Glutamatergic neuron (in vitro differentiated cells): ENCODE measurements at places on chromosomes 6 and 20. TPM values are rescaled to one million over a fixed set of nuclear protein-coding genes. Genes with fewer than 3 reads are reported as not detected.

Gene EYS
- total RNA-seq = 13.2 TPM

DNA sequence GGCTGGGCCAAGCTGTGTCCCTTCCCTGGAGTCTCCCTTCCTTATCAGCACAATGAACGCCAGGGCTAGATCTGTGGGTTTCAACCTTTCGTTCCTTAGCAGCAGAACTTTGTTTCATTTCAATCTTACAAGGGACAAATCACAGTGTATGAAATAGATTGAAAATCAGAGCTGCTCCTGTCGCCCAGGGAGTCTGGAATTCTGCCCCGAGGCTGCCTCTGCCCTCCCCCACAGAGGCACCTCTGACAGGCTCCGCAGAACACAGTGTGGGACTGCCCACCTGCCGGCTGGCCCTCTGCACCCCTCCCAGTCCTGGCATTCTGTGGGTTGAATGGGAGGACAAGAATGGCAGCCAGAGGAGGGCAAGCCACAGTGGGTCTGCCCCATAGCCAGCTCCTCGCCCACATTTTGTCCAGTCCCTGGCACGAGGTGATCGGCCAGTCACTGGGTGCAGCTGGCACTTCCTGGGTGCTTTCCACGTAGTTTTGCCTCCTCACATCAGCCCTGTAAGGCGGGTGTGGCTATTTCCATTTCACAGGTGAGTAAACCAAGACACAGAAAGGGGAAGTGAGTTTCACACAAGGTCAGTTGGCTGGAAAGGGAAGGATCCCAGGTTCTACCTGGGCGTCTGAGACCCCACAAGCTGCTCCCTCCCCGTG is 26.1 kb downstream of the MANBAL start:
- DNase-seq = no peak

Gene EBF4
- 11.0 TPM for total RNA-seq

DNA sequence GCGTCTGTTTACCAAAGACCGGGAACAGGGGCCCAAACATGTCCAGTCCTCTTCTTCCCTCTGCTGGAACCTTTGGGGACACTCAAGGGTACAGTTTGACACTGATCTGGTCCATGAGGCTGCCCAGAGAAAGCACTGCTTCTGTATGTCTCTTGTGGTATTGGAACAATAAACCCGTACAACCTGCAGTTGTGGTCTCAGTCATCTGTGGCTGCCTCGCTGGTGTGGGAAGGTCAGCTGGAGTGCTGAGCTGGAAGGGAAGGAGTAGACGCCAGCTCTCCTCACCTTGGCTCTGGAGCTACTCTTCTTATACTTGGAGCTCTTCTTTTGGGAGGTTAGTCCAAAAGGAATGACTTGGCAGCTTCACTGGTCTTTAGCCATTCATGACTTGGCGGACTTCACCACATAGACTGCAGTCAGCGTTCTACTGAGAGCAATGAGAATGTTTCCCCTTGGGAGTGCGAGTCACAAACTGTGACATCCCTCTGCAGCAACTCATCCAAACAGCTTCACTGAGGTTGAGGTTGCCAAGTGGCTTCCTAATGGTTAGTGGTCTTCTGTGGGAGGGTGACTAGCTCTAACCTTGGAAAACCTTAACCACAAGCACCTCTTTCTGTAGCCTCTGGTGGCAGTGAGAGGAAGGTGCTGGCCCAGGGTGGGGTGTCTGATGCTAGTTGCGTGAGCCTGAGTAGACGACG is 81.2 kb downstream of the ASXL1 start:
- no peak for DNase-seq

Gene C20orf202
- total RNA-seq = not detected

DNA sequence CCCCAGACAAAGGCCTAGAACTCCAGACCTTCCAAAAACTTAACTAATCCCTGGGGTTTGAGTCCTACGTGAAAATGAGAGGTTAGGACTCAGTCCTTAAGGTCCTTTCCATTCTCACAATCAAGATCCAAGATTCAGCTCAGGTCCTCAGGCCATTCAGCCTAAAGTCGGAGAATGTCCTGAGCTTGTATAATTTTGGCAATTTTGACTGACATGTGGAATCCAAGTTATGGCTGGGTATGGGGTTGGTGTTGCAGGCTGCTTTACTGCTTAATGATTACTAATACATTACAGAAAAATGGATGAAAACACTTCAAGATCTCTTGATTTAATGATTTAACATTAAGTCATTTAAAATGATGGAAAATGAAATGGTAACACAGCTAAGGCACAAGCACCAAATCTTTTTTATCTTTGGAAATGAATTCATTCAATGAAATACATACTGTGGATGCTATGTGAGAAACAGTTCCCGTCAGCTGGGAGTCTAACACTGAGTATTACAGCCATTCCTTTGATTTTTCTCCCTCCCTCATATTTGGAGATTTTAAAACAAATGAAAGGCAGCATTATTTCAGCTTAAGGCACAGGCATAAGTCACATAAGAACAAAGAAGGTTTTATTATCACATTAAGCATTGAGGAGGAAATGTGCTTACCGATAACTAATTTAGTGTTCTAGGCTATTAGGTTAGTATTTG is 1.3 kb downstream of the ARHGAP18 start:
- DNase-seq = no peak

Gene TMEM200A
- 25.4 TPM for total RNA-seq

Gene SPTLC3
- not detected for total RNA-seq

Gene PRICKLE4
- 2.3 TPM for total RNA-seq

- DNase-seq = no peak
Observed at GRCh38 chr6:168152980-168153379, 74.0 kb upstream of the FRMD1 start.

- no peak for DNase-seq
Observed at GRCh38 chr6:26159357-26160273, 72.4 kb downstream of the HFE start.

- no peak for DNase-seq
Observed at GRCh38 chr20:61997372-61997771, 68.3 kb downstream of the TAF4 start.

Gene FUCA2
- total RNA-seq = 19.2 TPM

DNA sequence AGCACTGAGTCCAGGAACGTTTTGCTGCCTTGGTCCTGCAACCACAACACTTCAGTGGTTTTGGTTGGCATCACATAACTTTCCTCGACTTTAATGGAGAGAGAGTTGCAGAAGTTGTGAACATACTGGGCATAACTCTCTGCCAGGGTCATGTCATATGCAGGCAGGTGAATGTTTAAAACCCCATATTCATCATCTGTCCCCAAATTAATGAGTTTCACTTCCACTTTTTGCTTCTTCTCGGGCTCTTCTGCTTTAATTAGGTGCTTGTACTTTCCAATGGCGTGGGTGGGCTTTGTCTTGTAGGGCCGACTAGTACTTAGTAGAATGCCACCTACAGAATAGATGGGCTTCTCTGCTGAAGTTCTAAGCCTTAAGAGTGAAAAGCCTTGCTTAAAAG is 45.2 kb upstream of the TFAP2A start:
- no peak for DNase-seq

DNA sequence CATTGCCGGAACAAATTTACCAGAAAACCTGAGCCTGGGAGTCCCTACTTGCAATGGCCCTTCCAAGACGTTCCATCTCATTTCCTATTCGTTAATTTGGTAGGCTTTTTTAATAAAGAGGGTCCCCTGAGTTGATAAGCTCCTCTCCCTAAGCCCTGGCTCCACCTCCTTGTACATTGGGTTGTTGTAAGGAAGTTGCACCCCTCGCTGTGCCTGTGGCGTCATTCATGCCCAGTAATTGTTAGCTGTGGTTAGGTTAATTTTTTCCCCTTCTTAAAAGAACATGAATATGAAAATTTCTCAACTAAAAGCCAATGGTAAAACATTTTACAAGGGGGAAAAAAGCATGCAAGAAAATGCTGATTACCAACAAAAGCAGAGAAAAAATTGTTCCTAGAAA is 91.9 kb downstream of the SLC24A3 start:
- no peak for DNase-seq

Gene CST5
- not detected for total RNA-seq

- DNase-seq = no peak
Observed at GRCh38 chr6:148530976-148531375, 188.3 kb downstream of the SASH1 start.

- no peak for DNase-seq
Observed at GRCh38 chr6:137791281-137792159, 75.5 kb upstream of the TNFAIP3 start.

- no peak for DNase-seq
Observed at GRCh38 chr6:97160280-97160679, 122.7 kb downstream of the MMS22L start.

Gene PRR18
- not detected for total RNA-seq

DNA sequence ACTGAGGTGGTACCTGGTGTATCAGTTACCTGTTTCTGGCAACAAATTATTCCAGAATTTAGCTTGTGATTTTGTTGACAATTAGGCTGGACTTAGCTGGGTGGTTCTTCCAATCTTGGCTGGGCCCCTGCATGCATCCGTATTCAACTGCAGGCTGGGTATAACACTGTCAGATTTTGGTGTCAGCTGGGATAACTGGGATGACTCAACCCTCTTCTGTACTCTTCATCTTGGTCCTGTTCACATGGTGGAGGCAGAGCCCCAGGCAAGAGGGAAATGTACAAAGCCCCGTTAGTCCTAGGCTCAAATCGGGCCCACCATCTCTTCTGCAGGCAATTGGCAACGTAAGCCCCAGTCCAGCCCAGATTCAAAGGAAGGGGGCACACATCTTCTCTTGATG is 89.2 kb downstream of the PHACTR3 start:
- no peak for DNase-seq

Gene TNF
- not detected for total RNA-seq

GRCh38 chr20:41632896-41633295 is 14.7 kb upstream of the CHD6 start:
- DNase-seq = no peak

GRCh38 chr20:34713194-34713943 is 9.2 kb downstream of the TP53INP2 start:
- no peak for DNase-seq

DNA sequence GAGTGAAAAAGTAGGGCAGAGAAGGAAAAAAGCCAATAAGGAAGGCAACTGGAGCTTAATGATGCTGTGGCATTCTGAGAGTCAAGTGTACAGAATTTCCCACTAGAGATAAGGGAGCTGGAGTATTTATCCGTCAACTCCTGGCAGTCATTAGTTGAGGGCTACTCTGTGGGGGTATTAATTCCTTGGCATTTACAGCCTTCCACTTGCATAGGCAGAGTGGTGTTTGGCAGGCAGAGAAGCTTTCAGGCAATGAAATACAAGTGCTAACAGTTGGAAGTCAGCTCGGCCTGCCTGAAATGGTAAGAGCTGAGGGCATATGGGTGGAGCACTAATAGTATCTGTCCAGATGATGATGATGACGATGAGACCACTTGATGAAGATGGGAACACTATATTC is 207.3 kb upstream of the FLRT3 start:
- no peak for DNase-seq

- no peak for DNase-seq
Observed at GRCh38 chr6:90689172-90689571, 102.3 kb upstream of the MAP3K7 start.

DNA sequence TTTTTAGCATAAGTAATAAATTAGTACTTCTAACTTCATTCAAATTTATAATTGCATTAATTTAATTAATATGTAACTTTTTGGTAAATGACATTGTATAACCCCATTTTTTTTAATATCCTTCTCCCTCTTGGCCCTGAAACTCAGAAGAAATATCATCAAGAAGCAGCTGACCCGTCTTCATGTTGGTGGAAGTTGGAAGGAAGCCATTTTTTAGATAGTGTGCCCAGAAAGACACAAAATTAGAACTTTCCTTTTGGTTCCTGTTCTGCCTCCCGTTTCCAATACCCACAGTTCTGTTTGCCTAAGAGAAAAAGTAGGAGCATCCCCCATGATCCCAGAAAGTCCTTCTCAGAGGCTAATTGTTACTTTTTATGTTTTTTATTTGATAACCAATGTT is 65.5 kb downstream of the PLCB4 start:
- DNase-seq = no peak

Gene MYB
- 0.56 TPM for total RNA-seq

- no peak for DNase-seq
Observed at GRCh38 chr6:14517516-14518105, 400.0 kb downstream of the CD83 start.

Gene RNF144B
- total RNA-seq = not detected

Gene ACTL10
- 1.0 TPM for total RNA-seq

DNA sequence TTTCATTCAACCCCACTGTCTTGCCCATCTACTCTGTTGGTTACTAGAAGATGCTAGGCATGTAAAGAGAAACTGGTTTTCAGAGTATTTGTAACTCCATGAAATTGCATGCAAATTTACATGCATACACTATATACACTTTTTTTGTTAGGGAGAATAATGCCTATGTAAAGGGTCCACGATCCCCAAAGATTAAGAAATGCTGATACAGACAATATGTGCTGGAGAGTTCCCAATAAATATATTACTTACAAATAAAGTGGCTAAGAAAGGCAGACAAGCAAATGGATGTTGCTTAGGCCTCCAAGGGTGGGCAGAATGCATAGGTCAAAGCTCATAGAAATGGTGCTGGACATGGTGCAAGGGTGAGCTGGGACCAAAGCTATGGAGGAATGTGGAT is 109.6 kb upstream of the NHSL1 start:
- no peak for DNase-seq

- DNase-seq = no peak
Observed at GRCh38 chr20:19767070-19767469, 9.0 kb downstream of the RIN2 start.

GRCh38 chr20:38167851-38168760 is 3.0 kb upstream of the TGM2 start:
- DNase-seq = no peak

DNA sequence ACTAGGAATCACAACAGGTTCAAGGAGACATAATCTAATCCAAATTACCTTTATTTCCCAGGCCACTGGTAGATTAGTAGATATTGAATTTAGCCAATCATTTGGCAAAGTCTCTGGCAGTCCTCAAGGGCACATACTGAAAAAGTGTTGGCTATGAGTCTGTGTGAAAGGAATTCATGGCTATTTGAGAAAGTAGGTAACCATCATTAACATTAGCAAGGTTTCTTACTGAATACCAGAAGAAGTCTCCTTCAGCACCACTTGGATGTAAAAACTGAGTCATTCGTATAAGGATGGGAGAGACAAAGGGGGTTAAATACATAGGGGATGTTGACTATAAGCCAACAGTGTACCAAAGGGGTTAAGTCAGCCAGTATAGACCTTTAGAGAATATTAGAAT is 36.7 kb downstream of the AGPAT4 start:
- no peak for DNase-seq

Gene SDCBP2
- total RNA-seq = 4.0 TPM

Gene PI16
- total RNA-seq = not detected

- no peak for DNase-seq
Observed at GRCh38 chr6:111971866-111972532, 81.9 kb upstream of the CCN6 start.

DNA sequence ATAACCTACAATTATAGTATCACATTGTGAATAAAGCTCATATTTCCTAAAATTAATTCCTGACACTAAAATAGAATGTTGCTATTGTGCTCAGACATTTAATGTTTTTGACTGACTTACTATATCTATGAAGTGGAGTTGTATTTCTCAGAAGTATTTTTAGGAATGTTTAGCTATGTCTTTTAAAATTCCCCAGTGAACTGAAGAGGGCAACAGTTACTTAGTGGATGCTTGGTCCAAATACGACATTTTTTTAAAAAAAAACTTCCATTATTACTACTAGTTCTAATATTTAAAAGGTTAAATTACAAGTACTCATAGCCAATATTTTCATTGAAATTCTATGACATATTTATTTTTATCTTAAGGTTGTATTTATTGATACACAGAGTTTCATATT is 460.2 kb downstream of the COL12A1 start:
- no peak for DNase-seq
